WTC11 (cell line): ENCODE measurements at places on chromosomes 12 and 14.

DNA sequence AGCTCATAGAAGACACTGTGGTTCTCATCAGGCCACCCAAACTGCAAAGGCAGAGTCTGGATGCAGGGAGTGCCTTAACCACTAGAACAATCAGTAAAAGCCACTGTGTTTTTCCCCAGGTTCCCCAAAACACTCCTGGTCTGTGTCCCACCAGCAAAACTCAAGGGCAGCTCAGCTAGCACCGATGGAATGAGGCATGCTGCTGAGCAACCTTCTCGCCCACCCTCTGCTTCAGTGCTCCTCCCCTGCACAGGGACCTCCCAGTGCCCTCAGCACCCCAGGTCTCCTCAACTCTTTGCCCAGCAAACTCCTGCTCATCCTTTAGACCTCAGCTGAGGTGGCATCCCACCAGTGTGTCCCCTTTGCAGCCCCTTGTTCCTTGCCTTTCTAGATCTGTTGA lies 4.0 kb downstream of the KRT77 start:
- no peak for DNase-seq

DNA sequence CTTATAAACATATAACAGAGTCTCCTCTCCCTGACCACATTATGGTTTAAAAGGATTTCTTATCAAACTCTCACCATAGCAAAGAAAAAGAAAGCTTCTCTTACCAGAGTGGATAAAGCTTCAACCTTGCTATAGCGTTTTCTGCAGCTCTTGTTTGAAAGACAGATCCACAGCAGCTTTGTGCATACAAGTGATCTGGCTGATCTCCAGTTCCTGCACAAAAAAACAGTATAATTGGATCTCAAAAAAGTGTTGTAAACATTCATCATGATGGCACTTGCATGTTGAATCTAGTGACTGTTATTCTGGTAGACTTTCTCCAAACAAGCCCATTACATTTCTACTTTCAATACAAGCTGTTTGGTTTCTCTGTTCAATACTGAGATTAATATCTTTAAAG lies 178.9 kb upstream of the MGAT4C start:
- no peak for DNase-seq

DNA sequence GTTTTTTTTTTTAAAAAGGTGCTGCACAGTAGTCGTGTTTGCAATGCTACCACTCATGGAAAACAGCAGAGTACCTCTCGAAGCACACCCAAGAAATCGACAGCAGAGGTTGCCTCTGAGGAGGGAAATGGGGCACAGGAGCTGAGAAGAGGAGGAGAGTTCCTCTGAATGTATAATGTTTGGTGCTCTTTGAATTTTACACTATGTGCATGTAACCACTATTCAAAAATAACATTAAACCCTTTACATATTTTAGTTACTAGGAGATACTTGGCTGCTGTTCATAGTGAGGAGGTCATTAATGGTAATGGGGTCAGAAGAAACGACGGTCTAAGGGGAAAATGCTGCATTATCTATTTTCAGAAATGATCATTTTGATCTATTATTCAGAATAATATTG lies 129.4 kb upstream of the CLEC14A start:
- no peak for DNase-seq

GRCh38 chr14:92625213-92625612 lies 111.6 kb downstream of the RIN3 start:
- no peak for DNase-seq

- DNase-seq, result peak; percentile 75
Measured at GRCh38 chr14:69713209-69713781, 53.6 kb upstream of the SRSF5 start.

GRCh38 chr14:102822311-102822863 lies 45.1 kb downstream of the TRAF3 start:
- no peak for DNase-seq

- DNase-seq, result no peak
Measured at GRCh38 chr12:58547217-58547616, 373.1 kb downstream of the LRIG3 start.

DNA sequence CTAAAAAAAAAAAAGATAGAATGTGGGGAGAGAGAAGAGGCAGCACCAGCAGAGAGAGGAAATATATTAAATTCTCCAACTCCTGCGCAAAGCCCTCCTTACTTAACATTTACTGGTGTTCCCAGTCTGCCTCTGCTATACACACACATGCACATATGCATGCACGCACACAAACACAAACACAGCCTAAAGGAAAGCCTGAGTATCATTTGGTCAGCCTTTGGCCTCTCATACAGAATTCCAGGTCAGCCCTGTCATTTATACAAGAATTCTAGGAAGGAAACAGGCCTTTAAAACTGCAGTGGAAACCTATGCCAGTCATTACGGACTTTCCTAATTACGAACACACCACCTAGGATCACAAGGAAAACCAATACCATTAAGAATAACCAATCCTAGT lies 269.4 kb downstream of the ITPR2 start:
- no peak for DNase-seq

DNA sequence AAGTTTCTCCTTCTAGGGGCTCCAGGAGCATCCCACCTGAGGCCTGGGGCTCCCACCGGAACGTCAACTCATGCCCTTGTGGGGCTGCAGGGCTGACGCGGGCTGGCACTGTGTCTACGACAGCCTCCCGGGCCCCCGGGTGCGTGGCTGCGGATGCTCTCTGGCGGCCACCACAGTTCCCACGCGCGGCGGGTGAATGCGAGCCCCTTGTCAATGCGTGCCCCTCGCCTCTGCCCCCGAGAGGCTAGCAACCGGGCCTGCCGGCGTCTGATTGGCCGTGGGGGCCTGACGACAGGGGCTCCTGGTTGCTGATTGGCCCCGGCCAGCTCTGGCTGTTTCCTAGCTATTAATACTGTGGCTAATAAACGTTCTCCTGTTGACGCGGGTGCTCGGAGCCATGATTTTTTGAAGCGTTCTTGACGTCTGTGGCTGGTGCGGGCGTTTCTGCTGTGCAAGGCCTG lies 1.8 kb upstream of the MEG3 start:
- peak; percentile 72 for DNase-seq

- no peak for DNase-seq
Measured at GRCh38 chr14:74538411-74539391, 45.1 kb downstream of the ISCA2 start.

DNA sequence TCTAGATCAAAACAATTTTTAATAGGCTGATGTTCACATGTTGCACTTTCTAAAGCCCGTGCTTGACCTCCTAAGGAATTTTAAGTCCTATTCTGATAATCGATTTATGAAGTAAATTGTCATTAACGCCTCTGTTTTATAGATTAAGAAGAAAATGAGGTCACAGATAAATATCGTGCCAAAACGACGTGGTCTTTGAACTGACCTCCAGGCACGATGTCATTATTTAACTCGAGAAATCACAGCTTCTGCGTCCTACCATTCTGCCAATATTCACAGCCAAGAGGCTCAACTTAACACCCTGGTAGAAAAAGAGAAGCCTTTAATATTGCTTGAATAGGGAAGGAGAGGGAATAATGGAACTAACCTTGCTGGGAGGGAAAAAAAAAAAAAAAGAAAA lies 888 bp upstream of the EEA1 start:
- no peak for DNase-seq

GRCh38 chr12:8501720-8502119 lies 11.6 kb upstream of the CLEC4D start:
- DNase-seq, result no peak

DNA sequence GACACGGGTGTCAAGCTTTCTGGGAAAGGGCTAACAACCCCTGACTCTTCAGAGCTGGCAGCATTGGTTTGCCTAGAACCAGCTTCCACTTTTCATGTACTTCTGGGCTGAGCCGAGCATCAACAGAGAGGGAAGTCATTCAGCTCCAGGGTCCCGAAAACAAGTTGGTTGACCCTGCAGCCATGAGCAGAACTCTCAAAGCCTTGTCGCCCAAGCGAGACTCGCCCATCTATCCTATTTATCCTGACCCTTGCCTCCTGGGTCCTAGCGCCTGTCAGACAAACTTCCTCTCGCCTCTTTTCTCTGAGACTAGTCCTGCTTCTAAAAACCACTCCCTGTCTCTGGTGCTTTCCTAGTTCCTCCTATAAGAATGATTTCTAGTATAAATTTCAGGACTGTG lies 47.9 kb downstream of the ASCL4 start:
- peak; percentile 30 for DNase-seq

GRCh38 chr12:12890543-12891079 lies 751 bp upstream of the GPRC5A start:
- DNase-seq, result peak; percentile 54

- no peak for DNase-seq
Measured at GRCh38 chr14:104399432-104400155, 180.0 kb upstream of the C14orf180 start.

DNA sequence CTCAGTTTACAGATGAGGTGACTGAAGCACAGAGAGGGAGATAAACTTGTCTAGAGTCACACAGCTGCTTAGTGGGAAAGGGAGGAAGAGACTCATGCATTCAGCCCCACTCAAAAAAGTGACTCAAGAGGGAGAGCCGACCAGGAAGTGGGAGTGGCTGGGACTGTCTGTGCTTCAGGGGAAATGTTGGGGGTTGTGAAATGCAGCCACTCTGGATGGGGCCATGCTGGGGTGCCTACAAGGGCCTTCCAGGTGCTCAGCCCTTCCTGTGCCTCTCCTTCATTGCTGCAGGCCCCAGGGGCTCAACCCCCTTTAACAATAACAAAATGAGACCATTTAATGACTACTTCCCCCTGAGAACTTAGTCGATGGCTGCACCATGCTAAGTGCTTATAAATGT lies 41.8 kb downstream of the CACNA1C start:
- no peak for DNase-seq
